GM12878 (cell line): ENCODE measurements at places on chromosomes 2 and 18. TPM values are rescaled to one million over a fixed set of nuclear protein-coding genes. Genes with fewer than 3 reads are reported as not detected.

RTKN gene
- total RNA-seq, result 11.9 and 12.3 TPM in 2 replicates

MAB21L4 gene
- not detected in 2 replicates for total RNA-seq

FBLN7 gene
- 0.10 TPM in 1 of 2 replicates, not detected in the other for total RNA-seq

SERPINB11 gene
- not detected in 2 replicates for total RNA-seq

HTR2B gene
- total RNA-seq, result 0.13 and 0.19 TPM in 2 replicates

DNA sequence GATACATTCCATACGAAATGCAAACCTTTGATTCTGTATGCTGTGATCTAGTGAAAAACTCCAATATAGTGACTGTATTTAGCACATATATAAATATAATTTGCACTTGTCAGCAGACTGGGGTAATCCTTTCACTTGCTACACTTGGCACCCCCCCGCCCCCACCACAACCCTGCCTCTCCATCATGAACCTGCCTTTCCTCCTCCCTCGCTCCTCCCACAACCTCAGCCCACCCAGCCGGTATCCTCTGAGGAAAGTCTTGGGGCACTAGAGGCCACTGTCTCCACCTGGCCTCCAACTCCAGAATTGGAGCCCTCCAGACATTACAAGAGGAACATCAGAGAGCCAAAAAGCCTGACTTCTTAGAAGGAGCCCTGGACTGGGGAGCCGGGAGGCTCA lies 196.3 kb downstream of the LOXHD1 start:
- H3K27me3 ChIP-seq, result no peaks in the 10 kb centered on the region
- no peak overlapping the region for H3K27ac ChIP-seq
- no peaks in the 10 kb centered on the region for H3K4me1 ChIP-seq
- H3K4me3 ChIP-seq, result no peak overlapping the region
- DNase-seq, result no peak

- H3K27ac ChIP-seq, result no peak overlapping the region
- no peaks in the 10 kb centered on the region for H3K36me3 ChIP-seq
- no peaks in the 10 kb centered on the region for H3K4me1 ChIP-seq
- H3K4me3 ChIP-seq, result no peak overlapping the region
These were observed 6.7 kb upstream of the LRRC30 start for GRCh38 chr18:7224198-7224597.

DNA sequence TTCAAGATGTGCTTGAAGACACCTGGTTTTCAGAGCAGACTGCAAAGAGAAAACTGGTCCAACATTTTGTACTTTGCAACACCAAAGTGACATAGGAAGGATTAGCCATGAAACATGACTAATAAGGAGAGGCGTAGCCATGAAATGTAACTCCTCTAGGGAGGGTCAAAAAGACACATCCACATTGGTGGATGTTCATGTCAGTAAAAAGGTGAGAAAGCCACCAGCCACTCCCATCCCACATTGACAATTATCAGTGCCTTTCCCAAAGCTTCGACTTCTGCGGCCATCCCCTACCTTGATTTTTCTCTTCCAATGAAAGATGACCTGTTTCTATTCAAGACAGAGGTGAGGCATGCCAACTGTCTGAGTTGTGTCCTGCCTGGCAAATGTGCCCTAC lies 223.2 kb downstream of the ALK start:
- no peak overlapping the region for H3K27ac ChIP-seq
- no peak overlapping the region for H3K4me3 ChIP-seq
- DNase-seq, result no peak
- H3K36me3 ChIP-seq, result no peaks in the 10 kb centered on the region

DNA sequence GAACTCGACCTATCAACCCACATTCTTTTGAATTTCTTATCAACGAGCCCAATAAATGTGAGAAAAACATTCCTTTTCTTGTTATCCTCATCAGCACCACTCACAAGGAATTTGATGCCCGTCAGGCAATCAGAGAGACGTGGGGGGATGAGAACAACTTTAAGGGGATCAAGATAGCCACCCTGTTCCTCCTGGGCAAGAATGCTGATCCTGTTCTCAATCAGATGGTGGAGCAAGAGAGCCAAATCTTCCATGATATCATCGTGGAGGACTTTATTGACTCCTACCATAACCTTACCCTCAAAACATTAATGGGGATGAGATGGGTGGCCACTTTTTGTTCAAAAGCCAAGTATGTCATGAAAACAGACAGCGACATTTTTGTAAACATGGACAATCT lies 378.2 kb downstream of the STK39 start:
- no peaks in the 10 kb centered on the region for H3K27me3 ChIP-seq
- no peak overlapping the region for H3K27ac ChIP-seq
- no peaks in the 10 kb centered on the region for H3K4me1 ChIP-seq
- H3K36me3 ChIP-seq, result no peaks in the 10 kb centered on the region

- DNase-seq, result no peak
- no peak overlapping the region for H3K27ac ChIP-seq
- H3K4me3 ChIP-seq, result no peak overlapping the region
- H3K36me3 ChIP-seq, result no peaks in the 10 kb centered on the region
- H3K27me3 ChIP-seq, result no peaks in the 10 kb centered on the region
These were observed 41.6 kb upstream of the ACYP2 start for GRCh38 chr2:54073796-54074195.

DNA sequence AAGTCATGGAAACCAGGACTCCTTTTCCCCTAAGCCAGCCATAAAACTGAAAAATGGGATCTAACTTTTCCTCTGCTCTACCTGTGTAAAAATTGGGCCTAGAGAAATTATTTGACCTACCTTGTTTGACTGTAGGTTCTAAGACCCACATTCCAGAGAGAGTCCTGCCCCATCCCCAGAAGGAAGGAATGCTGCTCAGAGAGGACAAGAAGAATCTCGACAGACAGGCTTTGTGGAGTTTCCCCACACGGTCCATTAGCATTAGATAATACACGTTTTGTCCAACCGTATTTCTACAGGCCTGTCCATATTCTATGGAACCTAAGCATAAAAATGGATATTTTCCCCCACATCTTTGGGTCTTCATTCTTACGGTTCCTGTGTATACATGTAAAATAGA lies 403.3 kb downstream of the METTL4 start:
- no peak overlapping the region for H3K27ac ChIP-seq
- H3K27me3 ChIP-seq, result no peaks in the 10 kb centered on the region
- no peaks in the 10 kb centered on the region for H3K4me1 ChIP-seq
- no peak overlapping the region for H3K4me3 ChIP-seq
- no peaks in the 10 kb centered on the region for H3K36me3 ChIP-seq
- no peak for DNase-seq

- no peaks in the 10 kb centered on the region for H3K36me3 ChIP-seq
- DNase-seq, result no peak
- no peak overlapping the region for H3K27ac ChIP-seq
These were observed 7.6 kb downstream of the NMUR1 start for GRCh38 chr2:231522418-231523180.
